ENCODE measurements at places on chromosomes 16 and 17.
A peak's percentile ranks its signal among the peaks of the same experiment; 100 is the strongest.

- DNase-seq: no peak
Measured at GRCh38 chr16:31246296-31246695, 13.5 kb upstream of the ITGAM start.

DNA sequence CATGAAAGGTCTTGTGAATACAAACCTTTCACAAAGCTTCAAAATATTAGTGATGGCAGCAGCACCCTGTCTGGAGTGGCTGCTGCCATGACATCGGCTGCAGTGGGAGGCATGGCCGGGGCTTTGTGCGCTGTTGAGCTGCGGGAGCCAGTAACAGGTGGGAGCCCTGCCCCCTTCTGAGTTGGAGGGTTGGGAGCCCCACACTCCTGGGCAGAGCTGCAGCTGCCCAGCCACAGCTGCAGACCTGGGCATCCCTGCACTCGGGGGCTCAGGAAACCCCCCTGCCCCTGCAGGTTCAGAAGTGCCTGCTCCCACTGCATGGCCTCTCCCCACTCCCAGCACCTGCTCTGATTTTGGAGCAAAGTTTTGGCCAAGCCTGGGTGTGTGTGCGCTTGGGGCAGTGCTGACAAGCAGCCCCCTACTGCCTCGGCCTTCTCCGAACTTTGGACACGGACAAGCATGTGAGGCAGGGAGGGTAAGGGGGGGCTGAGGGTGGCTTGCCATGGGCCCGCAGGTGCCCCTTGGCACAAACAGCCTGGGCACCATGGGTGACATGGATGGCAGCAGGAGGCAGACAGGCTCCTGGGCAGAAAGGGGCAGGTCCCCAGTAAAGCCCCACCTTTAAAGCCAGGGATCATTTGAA, 42.7 kb downstream of the IST1 start:
- DNase-seq: no peak

DNA sequence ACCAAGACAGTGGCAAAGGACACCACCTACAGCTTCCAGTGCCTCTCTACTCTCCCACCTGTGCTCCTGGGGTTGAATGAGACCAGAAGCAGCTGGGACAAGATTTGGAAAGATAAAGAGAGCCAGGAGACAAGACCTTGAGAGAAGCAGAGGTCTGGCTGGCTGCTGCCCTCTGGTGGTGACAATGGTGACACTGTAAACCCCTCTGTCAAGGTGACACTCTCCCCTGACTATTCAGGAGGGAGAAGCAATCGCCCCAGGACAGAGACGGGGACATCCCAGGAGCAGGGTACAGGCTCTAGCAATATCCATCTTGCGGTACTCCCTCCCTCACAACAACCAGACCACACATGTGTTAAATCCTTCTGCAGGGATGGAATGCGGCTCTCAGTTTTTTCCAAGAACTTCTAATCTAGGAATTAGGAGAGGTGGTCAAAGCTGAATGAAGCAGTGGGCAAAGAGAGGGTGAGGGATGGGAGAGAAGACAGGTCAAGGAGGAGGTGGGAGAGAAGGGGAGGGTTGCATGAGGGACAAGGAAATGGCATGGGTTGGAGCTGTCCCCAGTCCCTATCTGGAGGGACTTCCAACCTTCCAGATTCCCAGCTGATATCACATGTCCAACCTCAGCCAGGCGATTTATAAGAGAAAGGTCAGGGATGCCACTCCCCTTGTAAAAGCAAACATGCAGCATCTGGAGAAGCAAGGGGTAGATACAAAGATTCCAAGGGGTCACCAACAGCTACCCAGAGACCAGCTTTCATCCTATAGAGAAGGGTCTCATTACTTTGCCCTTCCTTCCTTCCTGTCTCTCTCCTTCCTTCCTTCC, 2.9 kb downstream of the PHOSPHO1 start:
- DNase-seq: no peak

DNA sequence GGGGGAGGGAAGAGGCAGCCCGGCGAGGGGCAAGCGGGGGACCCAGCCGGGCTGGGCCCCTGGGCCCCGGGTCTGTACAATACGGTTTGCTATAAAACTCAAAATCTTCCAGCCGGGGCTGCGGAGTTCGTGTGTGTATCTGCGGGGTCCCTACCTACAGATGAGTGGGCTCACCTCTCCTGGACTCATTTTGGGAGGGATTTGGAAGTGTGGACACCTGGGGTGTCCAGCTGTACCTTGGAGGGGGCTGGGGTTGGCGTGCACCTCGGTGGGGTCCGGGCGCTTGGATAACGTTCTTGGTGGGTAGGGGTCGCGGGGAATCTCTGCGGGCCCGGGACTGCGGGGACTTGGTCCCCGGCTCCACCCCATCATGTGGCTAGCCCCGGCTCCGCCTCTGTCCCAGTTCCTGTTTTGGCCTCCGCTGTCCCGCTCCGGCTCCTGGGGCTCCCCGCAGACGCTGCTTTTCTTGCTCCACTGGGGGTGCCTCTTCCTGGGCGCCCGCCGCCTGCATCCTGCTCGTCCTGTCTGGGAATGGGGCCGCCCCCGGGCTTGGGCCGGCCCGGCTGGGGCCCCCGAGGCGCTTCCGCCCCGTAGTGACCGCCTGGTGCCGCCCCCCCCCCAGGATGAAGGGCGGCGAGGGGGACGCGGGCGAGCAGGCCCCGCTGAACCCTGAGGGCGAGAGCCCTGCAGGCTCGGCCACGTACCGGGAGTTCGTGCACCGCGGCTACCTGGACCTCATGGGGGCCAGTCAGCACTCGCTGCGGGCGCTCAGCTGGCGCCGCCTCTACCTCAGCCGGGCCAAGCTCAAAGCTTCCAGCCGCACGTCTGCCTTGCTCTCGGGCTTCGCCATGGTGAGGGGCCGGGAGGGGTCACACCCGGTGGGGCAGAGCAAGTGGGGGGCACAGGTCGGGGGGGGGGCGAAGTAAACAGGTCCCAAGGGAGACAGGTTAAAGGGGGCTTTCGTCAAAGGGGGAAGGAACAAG, at the start of gene ORAI3:
ORAI3 (plus strand) TSS at position 402 of the 983 bp plus-strand sequence; CDS start at position 624, 222 bp downstream.
- peak; percentile 80 for DNase-seq

- no peak for DNase-seq
Measured at GRCh38 chr16:65305266-65305959, 183.6 kb upstream of the CDH11 start.

GRCh38 chr17:46809110-46809571, 9.4 kb downstream of the WNT3 start:
- DNase-seq: no peak

GRCh38 chr17:60327134-60327900, 64.6 kb downstream of the USP32 start:
- no peak for DNase-seq

DNA sequence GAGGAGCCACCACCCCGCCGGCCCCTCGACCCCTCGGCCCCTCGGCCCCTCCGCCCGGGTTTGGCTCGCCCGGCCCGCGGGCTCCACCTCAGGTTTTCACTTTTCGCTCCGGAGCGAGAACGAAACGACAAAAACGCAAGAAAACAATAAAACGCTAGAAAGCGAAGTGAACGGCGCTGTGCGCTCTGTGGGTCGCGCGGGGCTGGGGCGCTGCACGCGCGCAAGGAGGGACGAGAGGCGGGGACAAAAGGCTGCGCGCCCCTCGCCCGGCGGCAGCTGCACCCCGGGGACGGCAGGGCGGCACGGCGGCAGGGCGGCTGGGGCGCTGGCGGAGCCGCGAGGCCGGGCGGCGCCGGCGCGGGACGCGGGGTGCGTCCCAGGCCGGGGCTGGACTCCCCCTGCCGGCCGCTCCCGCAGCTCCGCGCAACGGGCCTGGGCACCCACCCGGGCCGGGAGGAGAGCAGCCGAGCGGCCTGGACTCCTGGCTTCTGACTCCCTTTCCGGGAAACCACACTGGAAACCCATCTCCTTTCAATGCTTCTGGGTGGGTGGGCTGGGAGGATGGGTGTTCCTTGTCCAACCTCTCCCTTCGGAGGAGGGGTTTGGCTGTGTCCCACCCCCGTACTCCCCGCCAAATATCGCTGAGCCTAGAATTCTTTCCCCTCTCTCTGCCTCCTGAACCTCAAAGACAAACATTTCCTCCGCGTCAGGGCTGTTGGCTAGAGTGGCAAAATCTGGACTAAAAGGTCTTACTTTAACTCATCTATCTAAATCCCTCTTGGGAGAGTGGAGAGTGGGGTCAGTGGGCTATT, 9.9 kb downstream of the TBX2 start:
- DNase-seq: peak; percentile 95

- DNase-seq: no peak
Measured at GRCh38 chr16:69865701-69866100, 85.4 kb upstream of the CLEC18A start.

DNA sequence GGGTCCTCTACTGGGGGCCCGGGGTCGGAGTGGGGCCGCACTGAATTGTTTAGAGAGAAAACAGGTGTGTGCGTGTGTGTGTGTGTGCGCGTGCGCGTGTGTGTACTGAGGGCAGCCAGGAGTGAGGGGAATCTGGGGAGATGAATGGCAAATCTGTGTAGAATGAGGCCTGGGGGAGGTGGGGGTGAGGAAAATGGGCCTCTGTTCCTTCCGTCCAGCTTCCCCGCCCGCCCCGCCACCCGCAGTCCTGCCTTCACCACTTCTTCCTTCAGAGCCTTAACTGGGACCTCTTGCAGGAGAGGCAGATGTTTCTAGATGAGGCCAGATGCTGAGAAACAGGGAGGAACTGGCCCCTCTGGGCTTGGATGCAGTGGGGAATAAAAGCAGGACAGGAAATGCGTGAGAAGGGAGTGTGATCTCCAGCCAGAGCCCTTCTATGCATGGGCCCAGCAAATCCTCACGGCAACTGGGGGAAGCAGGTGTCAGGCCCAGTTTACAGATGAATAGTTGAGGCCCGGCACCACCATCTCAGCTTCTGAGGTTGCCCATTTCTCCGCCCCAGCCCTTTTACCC, 29.7 kb upstream of the NGFR start:
- DNase-seq: no peak

- DNase-seq: no peak
Measured at GRCh38 chr17:51434434-51435170, 174.3 kb downstream of the UTP18 start.

GRCh38 chr17:43400943-43401717, 2.3 kb downstream of the ARL4D start:
- no peak for DNase-seq

DNA sequence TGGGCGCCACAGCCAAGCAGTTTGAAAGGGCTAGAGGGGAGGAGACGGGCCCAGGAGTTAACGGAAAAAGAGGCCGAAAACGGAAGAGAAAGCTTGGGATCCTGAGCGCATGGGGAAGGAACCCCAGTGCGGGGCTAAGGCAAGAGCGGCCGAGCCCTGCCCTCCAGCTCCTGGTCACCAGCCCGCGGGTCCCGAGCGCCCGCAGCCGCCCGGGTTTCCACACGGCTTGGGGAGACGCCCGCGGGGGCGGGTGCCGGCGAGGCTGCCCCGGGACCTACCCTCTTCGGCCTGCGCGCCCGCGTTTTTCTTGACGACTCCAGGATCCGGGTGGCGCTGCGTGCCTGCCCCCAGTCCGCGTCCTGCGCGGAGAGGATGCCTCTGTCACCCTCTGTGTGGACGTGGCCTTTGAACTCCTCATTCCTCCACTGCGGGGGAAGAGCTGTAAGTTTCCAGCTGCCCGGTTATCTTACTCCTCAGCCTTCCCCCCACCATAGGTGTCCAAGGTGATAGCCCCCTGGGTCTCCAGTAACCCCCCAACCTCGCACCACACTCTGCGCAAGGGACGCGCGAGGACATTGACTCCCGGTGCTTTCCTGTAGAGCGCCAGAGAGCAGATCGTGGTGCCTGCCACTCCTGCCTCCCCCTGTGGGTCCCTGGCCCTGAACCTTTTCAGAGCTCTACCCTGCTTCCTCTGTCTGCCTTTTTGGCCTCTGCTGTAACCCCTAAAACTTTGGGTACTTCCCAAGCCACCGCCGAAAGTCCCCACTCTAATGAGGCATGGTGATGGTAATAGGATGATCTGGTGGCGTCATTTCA, 1.7 kb upstream of the CDH11 start:
- peak; percentile 40 for DNase-seq

DNA sequence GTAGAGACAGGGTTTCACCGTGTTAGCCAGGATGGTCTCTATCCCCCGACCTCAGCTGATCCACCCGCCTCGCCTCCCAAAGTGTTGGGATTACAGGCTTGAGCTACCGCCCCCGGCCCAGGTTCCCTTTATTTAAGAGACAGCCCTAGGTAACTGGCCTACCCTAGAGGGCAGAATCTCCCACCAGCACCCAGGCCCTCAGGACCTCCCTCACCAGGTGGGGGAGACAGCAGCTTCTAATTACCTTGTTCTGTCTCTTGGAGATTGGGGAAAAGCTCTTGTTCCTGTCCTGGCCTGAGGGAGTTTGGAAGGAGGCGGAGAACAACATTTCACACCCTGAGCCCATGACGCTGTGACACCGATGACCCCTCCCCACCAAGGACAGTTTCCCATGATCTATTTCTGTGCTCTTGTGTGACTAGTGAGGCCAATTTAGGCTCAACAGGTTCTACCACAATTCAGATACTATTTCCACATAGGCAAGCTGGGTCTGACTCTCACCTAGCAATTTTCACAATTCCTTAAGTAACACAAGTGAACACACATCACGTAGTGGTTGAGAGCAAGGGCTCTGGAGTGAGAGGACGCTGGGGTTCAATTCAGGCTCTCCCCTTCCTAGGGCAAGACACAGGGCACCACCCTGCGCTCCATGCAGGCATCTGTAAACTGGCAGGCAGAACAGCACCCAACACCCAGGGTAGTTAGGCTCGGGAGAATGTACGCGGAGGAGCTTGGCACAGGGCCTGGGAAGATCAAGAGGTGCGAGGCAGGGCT, 20.4 kb downstream of the HDAC5 start:
- DNase-seq: peak; percentile 45

DNA sequence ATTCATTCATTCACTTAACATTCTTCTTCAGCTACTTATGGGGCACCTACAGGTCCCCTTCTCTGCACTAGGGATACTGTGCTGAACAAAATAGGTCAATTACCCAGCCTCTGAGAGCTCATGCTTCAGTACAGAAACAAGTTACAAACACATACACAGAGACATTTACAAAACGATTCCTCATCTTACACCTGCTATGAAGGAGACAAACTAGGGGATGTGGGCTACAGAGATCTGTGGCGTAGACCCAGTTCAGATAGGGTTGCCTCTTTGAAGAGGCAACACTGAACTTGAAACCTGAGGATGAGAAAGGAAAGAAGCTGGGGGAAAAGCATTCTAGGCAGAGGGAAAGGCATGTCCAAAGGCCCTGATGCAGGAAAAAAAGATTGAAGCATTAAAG, 5.2 kb downstream of the IL21R start:
- no peak for DNase-seq

GRCh38 chr16:30896889-30897733, 697 bp downstream of the CTF1 start:
- DNase-seq: peak; percentile 94

All from left lung (tissue), 14 donors.